Thoracic aorta (tissue), 2 donors: ENCODE measurements at places on chromosomes 12 and 14.

DNA sequence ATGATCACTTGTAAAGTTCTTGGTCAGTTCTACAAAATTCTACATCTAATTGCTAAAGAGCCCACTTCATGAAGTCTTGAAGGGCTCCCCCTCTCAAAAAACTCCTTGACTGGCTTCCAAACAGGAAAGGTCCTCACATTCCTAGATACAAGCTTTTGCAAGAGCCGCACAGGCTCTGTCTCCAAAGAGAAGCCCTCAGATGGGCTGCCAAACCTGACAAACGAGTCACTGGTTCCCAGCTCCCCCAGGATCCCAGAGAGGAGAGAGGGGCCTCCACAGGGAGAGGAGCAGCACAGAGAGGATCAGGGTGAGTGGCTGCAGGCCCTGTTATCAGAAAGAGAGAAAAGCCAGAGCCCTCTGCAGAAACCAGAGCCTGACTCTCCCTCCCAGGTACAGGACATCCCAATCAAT lies 5.8 kb downstream of the NID2 start:
- no peak for DNase-seq

GRCh38 chr12:16603916-16604575 lies 1.9 kb downstream of the LMO3 start:
- no peak for DNase-seq

GRCh38 chr12:109475121-109475520 lies 2.0 kb downstream of the KCTD10 start:
- no peak for DNase-seq

GRCh38 chr12:72295744-72296143 lies 23.6 kb downstream of the TRHDE start:
- DNase-seq = no peak

- DNase-seq = no peak
Measured at GRCh38 chr12:124302807-124303578, 8.1 kb downstream of the RFLNA start.
